ENCODE measurements at places on chromosomes 6 and 20. TPM values are rescaled to one million over a fixed set of nuclear protein-coding genes. Genes with fewer than 3 reads are reported as not detected.

The BPIFB2 gene
- not detected for total RNA-seq

GRCh38 chr20:23541330-23541729 lies 27.0 kb downstream of the CST9L start:
- H3K27me3 ChIP-seq = peaks cover 29% of the 10 kb centered on the region
- no peak overlapping the region for H3K4me3 ChIP-seq
- no peak for DNase-seq
- H3K4me1 ChIP-seq = no peaks in the 10 kb centered on the region

The PNPLA1 gene
- total RNA-seq = 0.14 TPM

The SMOC2 gene
- 4.8 TPM for total RNA-seq

GRCh38 chr6:7763881-7764280 lies 38.0 kb downstream of the BMP6 start:
- no peaks in the 10 kb centered on the region for H3K4me1 ChIP-seq
- DNase-seq = no peak
- H3K27ac ChIP-seq = no peak overlapping the region
- H3K27me3 ChIP-seq = peaks cover 8% of the 10 kb centered on the region

- peak overlapping the region; percentile 98 for H3K4me3 ChIP-seq
- H3K27ac ChIP-seq = peak overlapping the region; percentile 99
- peaks cover 22% of the 10 kb centered on the region for H3K4me1 ChIP-seq
- H3K36me3 ChIP-seq = peaks cover 9% of the 10 kb centered on the region
- DNase-seq = no peak
Observed at GRCh38 chr6:11094941-11095340, 1.3 kb downstream of the SMIM13 start.

DNA sequence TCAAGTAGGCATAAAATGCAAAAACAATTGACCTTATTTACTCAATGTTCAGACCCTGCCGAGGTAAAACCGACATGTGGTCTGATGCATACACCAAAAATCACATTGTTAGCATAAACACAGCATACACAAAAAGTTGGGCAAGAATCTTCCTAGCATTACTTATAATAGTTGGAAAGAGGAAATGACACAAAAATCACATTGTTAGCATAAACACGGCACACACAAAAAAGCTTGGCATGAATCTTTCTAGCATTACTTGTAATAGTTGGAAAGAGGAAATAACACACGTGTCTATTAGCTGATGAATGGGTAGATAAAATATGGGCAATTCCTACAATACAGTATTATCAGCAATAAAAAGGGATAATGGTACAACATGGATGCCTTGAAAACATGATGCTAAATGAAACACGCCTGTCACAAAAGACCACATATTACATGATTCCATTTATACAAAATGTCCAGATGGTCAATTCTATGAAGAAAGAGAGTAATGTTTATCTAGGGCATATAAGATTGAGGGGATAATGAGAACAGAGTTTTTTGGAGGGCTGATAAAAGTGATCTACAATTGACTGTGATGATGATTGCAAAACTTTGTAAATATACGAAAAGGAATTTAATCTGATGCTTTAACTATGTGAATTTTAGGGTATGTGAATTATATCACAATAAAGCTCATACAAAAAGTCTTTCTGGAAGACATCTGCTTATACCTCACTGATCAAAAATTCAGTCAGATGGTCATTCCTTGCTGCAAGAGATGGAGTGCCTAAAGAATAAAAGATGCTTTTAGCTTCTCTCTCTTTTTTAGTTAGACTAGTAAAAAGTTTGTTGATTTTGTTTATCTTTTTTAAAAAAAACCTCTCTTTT lies 1019.5 kb upstream of the CITED2 start:
- no peak overlapping the region for H3K4me3 ChIP-seq
- H3K4me1 ChIP-seq = peaks cover 13% of the 10 kb centered on the region
- no peaks in the 10 kb centered on the region for H3K27me3 ChIP-seq
- no peak for DNase-seq

DNA sequence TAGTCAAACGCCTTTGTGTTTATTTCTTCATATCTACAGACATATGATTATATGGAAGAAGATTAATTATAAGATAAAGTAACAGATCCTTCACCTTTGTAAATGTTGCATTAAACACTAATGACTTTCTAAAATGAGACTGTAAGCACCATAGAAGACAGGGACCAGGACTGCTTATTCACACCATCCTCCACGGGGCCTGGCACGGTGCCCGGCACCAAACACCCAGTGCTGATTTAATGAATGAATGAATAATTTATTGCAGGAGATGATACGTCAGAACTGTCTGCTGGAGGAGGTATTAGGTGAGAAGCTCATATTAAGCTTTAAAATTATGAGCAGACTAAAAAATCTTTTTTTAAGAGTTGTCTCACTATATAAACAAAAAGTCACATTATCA lies 88.3 kb downstream of the SLX4IP start:
- DNase-seq = no peak
- peak overlapping the region; percentile 69 for H3K27ac ChIP-seq
- H3K36me3 ChIP-seq = no peaks in the 10 kb centered on the region
- H3K4me1 ChIP-seq = peaks cover 27% of the 10 kb centered on the region

GRCh38 chr6:5730585-5731263 lies 276.0 kb downstream of the NRN1 start:
- peaks cover 1% of the 10 kb centered on the region for H3K27me3 ChIP-seq
- H3K4me1 ChIP-seq = peaks cover 22% of the 10 kb centered on the region
- no peaks in the 10 kb centered on the region for H3K36me3 ChIP-seq
- no peak overlapping the region for H3K27ac ChIP-seq

All from mesothelial cell of epicardium (in vitro differentiated cells).